Fibroblast of villous mesenchyme (primary cell): ENCODE measurements at places on chromosomes 12 and 14. TPM values are rescaled to one million over a fixed set of nuclear protein-coding genes. Genes with fewer than 3 reads are reported as not detected.

KIF26A gene
- under 0.01 TPM in 2 replicates for total RNA-seq

DNA sequence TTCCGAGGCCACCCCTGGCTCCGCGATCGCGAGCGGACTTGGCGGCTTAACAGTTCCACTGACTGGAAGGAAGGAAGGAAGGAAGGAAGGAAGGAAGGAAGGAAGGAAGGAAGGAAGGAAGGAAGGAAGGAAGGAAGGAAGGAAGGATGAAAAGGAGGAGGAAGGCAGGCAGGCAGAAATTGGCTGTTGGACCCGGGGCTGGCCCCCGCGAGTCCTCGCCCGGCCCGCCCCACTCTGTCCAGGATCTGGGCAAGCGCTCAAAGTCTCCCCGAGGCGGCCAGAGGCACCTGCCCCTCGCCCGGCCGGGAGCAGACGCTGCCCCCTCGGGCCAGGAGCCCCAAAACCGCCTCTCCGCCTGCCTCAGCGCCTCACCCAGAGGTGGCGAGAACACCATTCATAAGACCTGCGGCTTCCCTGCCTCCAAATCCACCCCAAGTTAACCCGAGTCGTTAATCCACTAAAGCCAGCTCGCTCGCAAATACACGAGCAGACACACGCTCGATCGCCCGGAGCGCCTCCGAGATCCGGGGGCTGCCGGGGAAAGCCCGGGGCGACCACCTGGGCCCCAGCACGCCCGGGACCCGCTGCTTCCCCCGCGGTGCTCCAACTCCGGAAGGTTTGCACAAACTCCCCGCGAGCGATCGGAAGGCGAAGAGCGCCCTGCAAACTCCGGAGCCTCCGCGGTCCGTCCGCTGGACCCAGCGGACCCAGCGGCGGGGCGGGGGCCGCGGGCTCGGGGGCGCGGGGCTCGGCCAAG, 844 bp downstream of the DPF3 start:
- peak; percentile 27 for DNase-seq

GRCh38 chr12:93174473-93174872, 203.3 kb upstream of the NUDT4 start:
- no peak for DNase-seq

DNA sequence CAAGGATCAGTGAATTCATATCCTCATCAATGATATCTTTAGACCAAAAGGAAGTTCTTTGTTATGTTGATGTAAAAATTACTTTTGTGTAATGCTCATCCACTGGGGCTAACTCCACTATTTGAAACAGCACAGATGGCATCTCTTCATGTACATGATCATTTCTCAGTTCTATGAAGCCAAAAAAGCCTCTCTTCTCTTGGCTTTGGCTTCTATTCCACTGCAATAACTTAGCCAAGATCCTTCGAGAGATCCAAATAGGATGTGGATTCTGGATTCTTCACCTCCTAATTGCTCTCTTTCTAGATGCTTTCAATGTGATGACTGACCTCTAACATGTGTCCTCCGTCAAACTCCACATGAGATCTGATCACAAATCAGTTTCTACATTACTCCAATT, 851.2 kb downstream of the GALC start:
- DNase-seq: no peak

DNA sequence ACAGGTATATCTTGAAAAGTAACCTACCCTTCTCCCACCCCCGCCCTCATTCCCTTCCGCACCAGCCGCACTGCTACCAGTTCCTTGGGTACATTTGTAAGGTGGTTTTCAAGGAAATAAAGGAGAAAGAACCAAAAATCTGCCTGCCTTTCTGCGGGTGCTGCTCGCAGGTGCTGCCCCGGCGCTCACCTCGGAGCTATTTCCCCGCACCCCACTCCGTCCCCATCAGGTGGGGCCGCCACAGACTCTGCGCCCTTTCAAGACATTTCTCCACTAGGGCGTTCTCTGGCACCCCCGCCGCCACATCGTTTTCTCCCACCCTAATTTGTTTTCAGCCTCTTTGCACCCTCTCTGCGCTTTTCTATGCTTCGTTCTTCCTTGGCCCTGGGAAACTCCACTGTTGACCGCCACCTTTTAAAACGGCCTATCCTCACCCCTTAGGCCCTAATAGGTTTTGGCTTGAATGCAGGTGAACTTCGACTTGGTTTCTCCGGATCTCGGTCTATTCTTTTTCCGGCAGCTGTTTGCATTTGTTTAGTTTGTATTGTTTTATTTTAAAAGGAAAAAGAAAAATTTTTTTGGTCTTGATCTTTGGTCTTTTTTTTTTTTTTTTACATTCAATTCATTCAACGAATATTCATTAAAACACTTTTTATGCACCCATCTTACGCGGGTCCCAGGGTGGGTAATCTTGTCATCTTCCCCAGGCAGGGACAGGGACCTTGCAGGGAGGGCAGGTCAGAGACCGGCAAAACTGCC, 3.0 kb downstream of the VSX2 start:
- DNase-seq: no peak

- DNase-seq: no peak
These were observed 131.8 kb upstream of the AEBP2 start for GRCh38 chr12:19307451-19307850.
